Testis (tissue), 5 donors: ENCODE measurements at places on chromosomes 7 and 10. TPM values are rescaled to one million over a fixed set of nuclear protein-coding genes. Genes with fewer than 3 reads are reported as not detected.

The SPDYE2B gene
- polyA plus RNA-seq: 3.3 TPM

The RADIL gene
- 29.7 TPM for polyA plus RNA-seq

The RASSF4 gene
- 28.2 TPM for polyA plus RNA-seq

The CPED1 gene
- polyA plus RNA-seq: 7.4 TPM

The ANKRD26 gene
- polyA plus RNA-seq: 1.1 TPM

The SVOPL gene
- 4.0 TPM for polyA plus RNA-seq

The LEP gene
- polyA plus RNA-seq: 0.46 TPM

The PHKG1 gene
- polyA plus RNA-seq: 2.1 TPM

The DNAJC12 gene
- polyA plus RNA-seq: 16.0 TPM

The PTPN12 gene
- 36.7 TPM for polyA plus RNA-seq

The TEX36 gene
- polyA plus RNA-seq: 41.5 TPM

The DNAJC30 gene
- 27.7 TPM for polyA plus RNA-seq

The SEMA3A gene
- polyA plus RNA-seq: 2.0 TPM

The LIPA gene
- 32.3 TPM for polyA plus RNA-seq

The REEP3 gene
- 45.2 TPM for polyA plus RNA-seq

The ALDH18A1 gene
- 32.5 TPM for polyA plus RNA-seq

The LRRC4 gene
- polyA plus RNA-seq: 17.0 TPM

The CLEC5A gene
- 0.70 TPM for polyA plus RNA-seq

The ADAM12 gene
- polyA plus RNA-seq: 2.8 TPM

The SPDYE18 gene
- polyA plus RNA-seq: 12.0 TPM

The SUGCT gene
- 8.1 TPM for polyA plus RNA-seq

The TCAF2 gene
- polyA plus RNA-seq: 3.6 TPM

The ANKRD22 gene
- 1.3 TPM for polyA plus RNA-seq

The SLC18A2 gene
- 1.9 TPM for polyA plus RNA-seq

The KEL gene
- polyA plus RNA-seq: 52.1 TPM

The HECTD2 gene
- polyA plus RNA-seq: 9.0 TPM

The IGF2BP3 gene
- polyA plus RNA-seq: 17.8 TPM

The CPA2 gene
- 1.1 TPM for polyA plus RNA-seq

The CYP26C1 gene
- polyA plus RNA-seq: 0.17 TPM

The IQUB gene
- 49.2 TPM for polyA plus RNA-seq

The HGF gene
- 3.4 TPM for polyA plus RNA-seq

The GPR141 gene
- polyA plus RNA-seq: 1.8 TPM

The HECW1 gene
- 14.5 TPM for polyA plus RNA-seq

The CLRN3 gene
- not detected for polyA plus RNA-seq

The ETV1 gene
- polyA plus RNA-seq: 16.4 TPM

The TEX47 gene
- 74.7 TPM for polyA plus RNA-seq

The FOXI2 gene
- polyA plus RNA-seq: 0.30 TPM

The BEND7 gene
- polyA plus RNA-seq: 57.2 TPM

The NEUROD6 gene
- not detected for polyA plus RNA-seq
